ENCODE measurements at places on chromosomes 4 and X. TPM values are rescaled to one million over a fixed set of nuclear protein-coding genes. Genes with fewer than 3 reads are reported as not detected.

Gene PAGE5
- not detected for total RNA-seq

Gene SCRG1
- total RNA-seq, result not detected

Gene SMARCAD1
- 23.9 TPM for total RNA-seq

Gene GAGE12C
- total RNA-seq, result not detected

Gene MSANTD1
- 0.48 TPM for total RNA-seq

Gene AVPR2
- not detected for total RNA-seq

Gene PRRG3
- not detected for total RNA-seq

Gene PPP1R2C
- total RNA-seq, result not detected

Gene KCND1
- 2.4 TPM for total RNA-seq

Gene ASB12
- total RNA-seq, result not detected

Gene OTUD6A
- not detected for total RNA-seq

Gene CHRDL1
- not detected for total RNA-seq

Gene TBC1D8B
- total RNA-seq, result 10.0 TPM

Gene MAGED4
- total RNA-seq, result 64.9 TPM

Gene TET2
- 5.6 TPM for total RNA-seq

Gene CXCL11
- total RNA-seq, result not detected

Gene S100P
- not detected for total RNA-seq

Gene TREX2
- total RNA-seq, result not detected

Gene SPINK2
- total RNA-seq, result not detected

Gene TMPRSS11F
- total RNA-seq, result not detected

Gene BMPR1B
- 1.0 TPM for total RNA-seq

Gene CCDC160
- total RNA-seq, result not detected

Gene IBSP
- not detected for total RNA-seq

Gene PTCHD1
- 0.08 TPM for total RNA-seq

Gene NAP1L3
- 2.8 TPM for total RNA-seq

Gene MAGEA2
- total RNA-seq, result not detected

Gene CC2D2A
- total RNA-seq, result 17.8 TPM

Gene PCDH18
- total RNA-seq, result 59.1 TPM

Gene TMPRSS11A
- not detected for total RNA-seq

Gene SH3TC1
- 2.2 TPM for total RNA-seq

Gene TLR7
- total RNA-seq, result under 0.01 TPM

Gene CTAG1B
- not detected for total RNA-seq

Gene SOD3
- 2.7 TPM for total RNA-seq

Gene NUP62CL
- not detected for total RNA-seq

Gene GALNTL6
- total RNA-seq, result not detected

Gene GABRB1
- total RNA-seq, result 0.16 TPM
